ENCODE measurements at places on chromosomes 13 and 19. TPM values are rescaled to one million over a fixed set of nuclear protein-coding genes. Genes with fewer than 3 reads are reported as not detected.

DNA sequence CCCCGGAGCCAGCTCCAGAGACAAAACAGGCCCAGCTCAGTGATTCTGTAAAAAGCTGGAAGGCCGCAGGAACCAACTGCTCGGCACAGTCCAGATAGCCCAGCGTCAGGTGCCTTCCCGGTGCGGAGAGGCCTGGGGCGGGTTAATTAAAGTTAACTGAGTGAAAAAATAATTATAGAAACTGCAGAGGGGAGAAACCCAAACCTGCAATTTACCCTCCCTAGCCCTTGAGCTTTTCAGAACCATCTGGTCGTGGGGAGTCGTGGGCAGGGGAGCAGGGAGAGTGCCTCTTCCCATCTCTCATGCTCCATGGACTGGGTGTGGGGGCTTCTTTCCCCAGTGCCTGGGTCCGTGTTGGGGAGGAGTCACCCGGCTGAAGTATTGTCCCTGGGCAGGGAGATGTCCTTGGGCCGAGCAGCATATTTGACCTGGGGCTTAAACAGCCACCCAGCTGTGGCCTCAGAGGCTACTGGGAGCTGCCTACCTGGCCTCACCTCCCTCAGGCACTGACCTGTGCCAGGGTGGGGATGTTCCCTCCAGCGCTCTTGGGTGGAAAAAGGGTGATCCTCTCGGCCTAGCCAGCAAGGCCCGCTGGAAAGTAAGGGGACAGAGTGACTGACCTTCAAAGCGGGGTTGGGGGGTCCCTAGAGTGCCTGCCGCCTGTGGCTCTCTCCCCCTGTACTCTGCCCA is 65.9 kb downstream of the CHST8 start:
- H3K36me3 ChIP-seq: no peaks in the 10 kb centered on the region
- H3K27ac ChIP-seq: no peak overlapping the region
- no peak for DNase-seq
- H3K27me3 ChIP-seq: no peaks in the 10 kb centered on the region
- H3K4me3 ChIP-seq: no peak overlapping the region

EXOC3L2 gene
- polyA plus RNA-seq: not detected

- no peaks in the 10 kb centered on the region for H3K27me3 ChIP-seq
- peak overlapping the region; percentile 88 for H3K27ac ChIP-seq
- DNase-seq: no peak
- H3K4me3 ChIP-seq: peak overlapping the region; percentile 81
- H3K36me3 ChIP-seq: peaks cover 12% of the 10 kb centered on the region
These were observed 1.4 kb downstream of the PSMD8 start for GRCh38 chr19:38375748-38376147.

GRCh38 chr19:49908480-49909420 is 12.1 kb upstream of the IL4I1 start:
- no peaks in the 10 kb centered on the region for H3K27me3 ChIP-seq
- H3K36me3 ChIP-seq: peaks cover 24% of the 10 kb centered on the region
- peaks cover 78% of the 10 kb centered on the region for H3K4me1 ChIP-seq

DNA sequence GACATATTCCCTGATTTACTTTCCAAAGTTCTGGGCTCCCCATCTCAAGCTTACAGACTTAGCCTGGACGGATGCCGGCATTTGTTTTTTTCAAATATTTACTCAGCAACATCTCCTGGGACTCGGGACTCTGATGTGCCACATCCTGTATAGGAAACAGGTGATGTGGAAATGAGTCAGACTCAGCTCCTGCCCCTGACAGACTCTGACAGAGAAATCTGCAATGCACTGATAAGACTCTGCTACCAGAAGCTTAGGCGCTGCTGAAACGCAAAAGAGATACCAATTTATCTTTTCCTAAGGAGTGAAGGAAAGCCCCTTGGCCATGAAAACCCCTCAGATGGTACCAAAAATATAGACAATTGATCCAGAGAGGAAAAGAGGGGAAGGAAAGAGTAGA is 16.2 kb downstream of the LAIR2 start:
- DNase-seq: peak; percentile 73
- H3K4me1 ChIP-seq: peaks cover 51% of the 10 kb centered on the region
- H3K27me3 ChIP-seq: peaks cover 1% of the 10 kb centered on the region
- no peak overlapping the region for H3K4me3 ChIP-seq

DNA sequence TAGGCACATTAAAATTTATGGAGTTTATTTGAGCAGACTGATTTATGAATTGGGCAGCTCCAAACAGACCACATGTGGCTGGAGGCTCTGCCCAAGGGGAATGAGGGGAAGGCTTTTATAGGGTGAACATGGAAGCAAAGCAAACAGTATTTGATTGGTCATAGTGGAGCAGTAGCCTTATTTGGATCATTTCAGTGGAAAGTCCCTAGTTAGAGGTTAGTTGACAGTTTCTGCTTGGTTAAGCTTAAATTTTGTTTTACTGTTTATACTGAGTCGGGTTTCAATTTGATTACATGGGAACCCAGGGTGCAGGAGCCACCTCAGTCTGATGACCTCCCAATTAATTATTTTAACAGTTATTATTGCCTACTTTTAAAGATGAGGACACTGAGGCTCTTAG is 140.5 kb downstream of the NDFIP2 start:
- no peak overlapping the region for H3K4me3 ChIP-seq
- no peak for DNase-seq
- H3K4me1 ChIP-seq: no peaks in the 10 kb centered on the region
- no peaks in the 10 kb centered on the region for H3K27me3 ChIP-seq
- no peaks in the 10 kb centered on the region for H3K36me3 ChIP-seq

DNA sequence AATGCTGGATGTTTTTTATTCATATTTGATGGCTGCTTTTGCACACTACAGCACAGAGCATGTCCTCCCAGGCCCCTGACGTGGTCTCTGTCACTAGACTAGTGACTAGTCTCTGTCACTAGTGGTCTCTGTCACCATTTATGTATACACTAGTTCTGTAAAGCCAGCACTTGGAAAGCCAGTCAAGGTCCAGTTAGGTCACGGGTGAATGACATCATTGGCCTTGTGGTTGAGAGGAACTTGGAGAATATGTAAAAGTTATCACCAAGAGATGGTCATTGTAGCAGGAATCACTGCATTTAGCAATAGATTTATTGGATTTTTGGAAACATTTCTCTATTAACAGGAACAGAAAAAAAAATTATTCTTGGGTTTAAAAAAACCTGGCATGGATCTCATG is 72.9 kb downstream of the SHISA2 start:
- no peaks in the 10 kb centered on the region for H3K4me1 ChIP-seq
- no peaks in the 10 kb centered on the region for H3K36me3 ChIP-seq
- no peaks in the 10 kb centered on the region for H3K27me3 ChIP-seq
- H3K27ac ChIP-seq: no peak overlapping the region

- DNase-seq: no peak
- no peak overlapping the region for H3K27ac ChIP-seq
- no peak overlapping the region for H3K4me3 ChIP-seq
- no peaks in the 10 kb centered on the region for H3K4me1 ChIP-seq
- H3K36me3 ChIP-seq: peaks cover 4% of the 10 kb centered on the region
These were observed 109.8 kb downstream of the KL start for GRCh38 chr13:33125821-33126570.

GRCh38 chr13:39159846-39160370 is 121.7 kb downstream of the NHLRC3 start:
- H3K27ac ChIP-seq: no peak overlapping the region
- DNase-seq: no peak
- no peak overlapping the region for H3K4me3 ChIP-seq
- H3K4me1 ChIP-seq: no peaks in the 10 kb centered on the region

- H3K27ac ChIP-seq: peak overlapping the region; percentile 96
- H3K27me3 ChIP-seq: no peaks in the 10 kb centered on the region
- H3K4me3 ChIP-seq: peak overlapping the region; percentile 96
- peaks cover 10% of the 10 kb centered on the region for H3K36me3 ChIP-seq
- H3K4me1 ChIP-seq: peaks cover 27% of the 10 kb centered on the region
- no peak for DNase-seq
These were observed 1.9 kb downstream of the NFKBID start for GRCh38 chr19:35898499-35898809.

GRCh38 chr13:105116966-105117365 is 1418.5 kb downstream of the EFNB2 start:
- no peak overlapping the region for H3K4me3 ChIP-seq
- DNase-seq: no peak
- no peaks in the 10 kb centered on the region for H3K27me3 ChIP-seq
- H3K36me3 ChIP-seq: no peaks in the 10 kb centered on the region

DNA sequence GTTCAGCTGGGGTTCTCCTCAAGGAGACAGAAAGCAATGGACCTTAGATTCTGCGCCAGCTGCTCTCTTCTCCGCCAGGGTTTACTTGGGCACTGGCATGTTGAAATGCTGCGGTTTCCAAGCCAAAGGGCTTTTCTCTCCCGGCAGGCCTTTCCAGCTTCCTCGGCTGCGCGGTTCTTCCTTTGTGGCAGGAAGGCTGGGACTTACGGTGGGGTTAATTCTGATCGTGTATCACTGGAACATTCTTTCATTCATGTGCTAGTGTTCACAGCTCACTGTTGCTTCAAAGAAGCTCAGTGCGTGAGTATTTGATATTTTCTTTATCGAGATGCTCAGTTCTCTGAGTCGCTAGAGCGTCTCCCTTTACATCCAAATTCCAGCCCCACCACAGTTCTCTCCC is 723.2 kb downstream of the UQCRFS1 start:
- no peak overlapping the region for H3K27ac ChIP-seq
- DNase-seq: no peak
- no peak overlapping the region for H3K4me3 ChIP-seq
- H3K4me1 ChIP-seq: no peaks in the 10 kb centered on the region
- no peaks in the 10 kb centered on the region for H3K36me3 ChIP-seq

DNA sequence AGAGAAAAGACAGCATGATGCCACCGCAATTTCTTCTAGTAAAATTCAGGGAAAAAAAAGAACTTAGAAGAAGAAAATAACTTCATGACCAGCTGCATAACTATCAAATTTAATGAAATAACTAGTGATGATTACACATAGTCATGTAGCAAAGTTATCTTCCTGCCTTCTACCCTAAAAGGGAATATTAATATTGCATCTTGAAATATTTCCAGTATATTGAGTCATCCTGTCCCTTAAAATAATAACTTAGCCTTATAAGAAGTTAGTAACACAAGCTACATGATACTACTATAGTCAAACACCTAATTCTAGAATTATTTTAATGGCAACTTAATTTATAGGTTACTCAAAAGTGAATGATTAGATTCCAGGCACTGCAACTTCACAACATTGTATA is 289.2 kb downstream of the KLF12 start:
- no peaks in the 10 kb centered on the region for H3K36me3 ChIP-seq
- no peak overlapping the region for H3K27ac ChIP-seq
- no peaks in the 10 kb centered on the region for H3K27me3 ChIP-seq
- no peak overlapping the region for H3K4me3 ChIP-seq
- no peaks in the 10 kb centered on the region for H3K4me1 ChIP-seq

GRCh38 chr13:95176611-95177259 is 124.5 kb downstream of the ABCC4 start:
- no peak overlapping the region for H3K4me3 ChIP-seq
- H3K27ac ChIP-seq: no peak overlapping the region
- DNase-seq: no peak
- H3K36me3 ChIP-seq: peaks cover 14% of the 10 kb centered on the region
- peaks cover 12% of the 10 kb centered on the region for H3K4me1 ChIP-seq

- peaks cover 7% of the 10 kb centered on the region for H3K36me3 ChIP-seq
- H3K4me3 ChIP-seq: peak overlapping the region; percentile 19
- no peaks in the 10 kb centered on the region for H3K27me3 ChIP-seq
- H3K27ac ChIP-seq: peak overlapping the region; percentile 91
- peaks cover 63% of the 10 kb centered on the region for H3K4me1 ChIP-seq
- no peak for DNase-seq
These were observed 43.9 kb downstream of the RCBTB2 start for GRCh38 chr13:48488995-48489394.

GRCh38 chr19:20365146-20365545 is 198.1 kb downstream of the ZNF486 start:
- no peaks in the 10 kb centered on the region for H3K36me3 ChIP-seq
- DNase-seq: no peak

- H3K27ac ChIP-seq: no peak overlapping the region
- no peaks in the 10 kb centered on the region for H3K27me3 ChIP-seq
- H3K4me1 ChIP-seq: no peaks in the 10 kb centered on the region
- no peak overlapping the region for H3K4me3 ChIP-seq
- DNase-seq: no peak
These were observed 250.0 kb downstream of the RGCC start for GRCh38 chr13:41707194-41707821.

GRCh38 chr13:27113436-27113835 is 58.2 kb downstream of the USP12 start:
- H3K4me1 ChIP-seq: peaks cover 28% of the 10 kb centered on the region
- peak overlapping the region; percentile 24 for H3K4me3 ChIP-seq
- no peaks in the 10 kb centered on the region for H3K27me3 ChIP-seq
- no peaks in the 10 kb centered on the region for H3K36me3 ChIP-seq
- peak overlapping the region; percentile 50 for H3K27ac ChIP-seq
- DNase-seq: no peak

GRCh38 chr19:41064974-41065569 is 23.2 kb upstream of the CYP2A13 start:
- H3K27ac ChIP-seq: no peak overlapping the region
- H3K36me3 ChIP-seq: no peaks in the 10 kb centered on the region
- no peak overlapping the region for H3K4me3 ChIP-seq
- no peaks in the 10 kb centered on the region for H3K4me1 ChIP-seq
- no peaks in the 10 kb centered on the region for H3K27me3 ChIP-seq

DNA sequence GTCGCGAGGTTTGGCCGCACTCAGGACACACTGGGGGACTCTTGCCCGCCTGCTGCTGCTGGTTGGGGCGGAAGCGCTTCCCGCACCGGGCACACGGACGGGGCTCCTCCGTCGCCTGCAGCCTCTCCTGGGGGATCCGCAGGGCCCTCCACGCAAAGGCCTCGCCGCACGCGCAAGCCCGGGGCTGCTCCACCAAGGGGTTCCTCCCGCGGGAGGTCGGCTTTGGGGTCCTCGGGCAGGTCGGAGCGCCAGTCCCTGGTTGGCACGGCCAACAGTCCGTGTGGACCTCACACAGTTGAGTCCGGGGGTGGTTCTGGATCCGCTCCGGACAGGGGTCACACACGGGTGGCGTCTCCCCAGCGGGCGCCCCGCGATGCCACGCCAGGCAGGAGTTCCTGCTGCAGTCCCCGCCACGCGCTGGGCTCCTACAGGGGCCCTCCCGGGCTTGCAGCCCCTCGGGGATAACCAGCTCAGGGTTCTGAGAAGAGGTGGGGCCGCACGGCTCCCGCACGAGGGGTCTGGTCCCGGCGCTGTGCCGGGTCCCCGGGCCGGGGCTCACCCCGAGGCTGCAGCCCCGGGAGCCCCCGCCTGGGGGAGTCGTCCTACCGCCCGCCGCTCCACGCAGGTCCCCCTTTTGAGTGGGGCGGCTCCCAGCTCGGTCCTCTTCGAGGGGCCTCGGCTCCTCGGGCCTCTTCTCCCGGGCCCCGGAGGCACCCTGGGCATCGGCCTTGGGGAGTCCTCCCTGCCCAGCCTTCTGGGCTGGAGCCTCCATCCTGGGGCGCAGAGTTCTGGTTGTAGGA is 6.2 kb upstream of the ZNF497 start:
- H3K36me3 ChIP-seq: no peaks in the 10 kb centered on the region
- no peak overlapping the region for H3K27ac ChIP-seq
- no peak for DNase-seq

PALM gene
- polyA plus RNA-seq: 0.09 TPM

DNA sequence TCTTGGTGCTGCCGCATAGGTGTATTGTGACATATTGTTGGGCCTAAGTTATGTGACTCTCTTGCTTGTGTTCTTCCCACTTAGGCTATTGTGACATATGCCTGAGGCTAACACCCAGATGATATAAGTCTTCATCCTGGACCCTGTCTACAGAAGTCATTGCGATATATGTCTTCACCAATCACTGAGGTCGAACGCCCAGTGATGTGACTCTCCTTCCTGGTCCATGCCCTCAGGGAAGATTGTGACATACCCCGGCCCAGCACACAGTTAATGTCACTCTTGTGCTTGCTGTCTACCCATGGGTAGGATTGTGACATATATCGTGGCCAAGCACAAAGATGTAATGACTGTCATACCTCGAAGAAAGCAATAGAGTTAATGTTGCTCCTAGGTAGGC is 16.9 kb upstream of the ZNF730 start:
- H3K27me3 ChIP-seq: no peaks in the 10 kb centered on the region
- H3K36me3 ChIP-seq: no peaks in the 10 kb centered on the region
- H3K4me1 ChIP-seq: no peaks in the 10 kb centered on the region

Measured in GM12878 (cell line).